Breast epithelium (tissue), 4 donors: ENCODE measurements at places on chromosomes 1 and 21.

- H3K4me3 ChIP-seq, result no peak overlapping the region
- H3K36me3 ChIP-seq, result no peaks in the 10 kb centered on the region
- no peaks in the 10 kb centered on the region for H3K27me3 ChIP-seq
- no peak overlapping the region for H3K27ac ChIP-seq
- H3K4me1 ChIP-seq, result no peaks in the 10 kb centered on the region
Observed at GRCh38 chr1:219812086-219812485, 116.3 kb downstream of the SLC30A10 start.

- H3K4me1 ChIP-seq, result no peaks in the 10 kb centered on the region
- H3K27ac ChIP-seq, result no peak overlapping the region
- no peaks in the 10 kb centered on the region for H3K27me3 ChIP-seq
- no peaks in the 10 kb centered on the region for H3K36me3 ChIP-seq
- no peak overlapping the region for H3K4me3 ChIP-seq
Observed at GRCh38 chr1:28322194-28322593, 6.6 kb upstream of the MED18 start.

DNA sequence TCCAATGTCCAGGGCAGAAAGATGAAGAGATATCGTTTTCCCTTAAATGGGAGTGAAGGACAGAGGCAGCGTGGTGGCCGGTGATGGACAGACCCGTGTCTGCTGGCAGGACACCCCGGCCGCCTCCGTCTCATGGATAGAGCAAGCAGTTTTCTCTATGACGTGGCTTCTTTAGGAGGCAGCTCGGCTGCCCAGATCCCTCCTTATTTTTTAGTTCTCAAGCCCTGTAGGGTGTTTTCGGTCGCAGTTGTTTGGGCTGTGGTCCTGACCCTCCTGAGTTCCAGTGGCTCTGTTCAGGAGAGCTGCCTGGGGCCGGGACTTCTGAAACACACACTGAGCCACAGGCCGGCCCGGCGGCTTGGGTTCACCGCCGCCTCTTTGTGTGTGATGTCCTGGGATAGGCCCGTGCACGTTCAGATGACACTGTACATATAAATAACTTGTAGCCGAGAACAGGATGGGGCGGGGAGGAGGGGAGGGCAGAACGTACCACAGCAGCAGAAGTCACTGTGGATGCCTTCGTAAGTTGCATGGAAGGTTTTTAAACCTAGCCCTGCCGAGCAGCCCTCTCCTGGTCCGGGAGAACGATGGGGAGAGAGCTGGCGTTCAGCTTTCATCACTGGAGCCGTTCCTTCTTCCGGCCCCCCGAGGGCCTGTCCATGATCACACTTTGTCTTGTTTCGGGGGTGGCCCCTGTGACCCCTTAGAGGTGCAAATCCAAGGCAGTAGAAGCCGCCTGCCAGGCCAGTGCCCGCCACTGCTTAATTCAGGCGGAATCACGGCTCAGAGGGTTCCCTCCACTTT is 65.2 kb downstream of the SIK1 start:
- peaks cover 3% of the 10 kb centered on the region for H3K27me3 ChIP-seq
- peaks cover 4% of the 10 kb centered on the region for H3K4me1 ChIP-seq
- H3K36me3 ChIP-seq, result no peaks in the 10 kb centered on the region

GRCh38 chr1:35243691-35244090 is 24.8 kb upstream of the ZMYM4 start:
- DNase-seq, result no peak
- H3K36me3 ChIP-seq, result no peaks in the 10 kb centered on the region
- H3K4me3 ChIP-seq, result no peak overlapping the region
- H3K27me3 ChIP-seq, result no peaks in the 10 kb centered on the region
- H3K27ac ChIP-seq, result no peak overlapping the region
- no peaks in the 10 kb centered on the region for H3K4me1 ChIP-seq

DNA sequence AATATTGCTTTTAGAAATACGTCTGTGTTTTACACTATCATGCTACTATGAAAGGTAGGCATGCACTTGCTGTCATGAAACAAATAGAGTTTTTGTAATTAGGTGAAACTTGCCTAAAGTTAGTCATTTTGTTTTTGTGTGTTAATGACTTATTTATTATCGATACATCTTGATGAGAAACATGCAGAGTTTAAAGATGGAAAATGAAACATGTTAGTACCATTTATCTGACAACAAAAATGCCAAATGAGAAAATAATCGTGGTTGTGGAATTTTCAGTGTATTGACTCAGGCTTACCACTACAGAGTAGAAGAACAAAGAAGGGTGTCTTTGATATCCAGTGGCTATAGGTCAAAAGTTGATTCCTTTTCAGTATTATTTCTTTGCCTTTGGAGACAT is 105.5 kb downstream of the NCAM2 start:
- H3K4me3 ChIP-seq, result no peak overlapping the region
- no peak overlapping the region for H3K27ac ChIP-seq
- H3K36me3 ChIP-seq, result no peaks in the 10 kb centered on the region
- no peaks in the 10 kb centered on the region for H3K4me1 ChIP-seq

GRCh38 chr1:193525917-193526710 is 339.7 kb upstream of the B3GALT2 start:
- H3K4me1 ChIP-seq, result no peaks in the 10 kb centered on the region
- no peaks in the 10 kb centered on the region for H3K36me3 ChIP-seq
- no peak for DNase-seq
- H3K4me3 ChIP-seq, result no peak overlapping the region
- no peak overlapping the region for H3K27ac ChIP-seq
- no peaks in the 10 kb centered on the region for H3K27me3 ChIP-seq

GRCh38 chr21:40294345-40294744 is 427.1 kb downstream of the PCP4 start:
- no peaks in the 10 kb centered on the region for H3K4me1 ChIP-seq
- no peak overlapping the region for H3K27ac ChIP-seq
- no peaks in the 10 kb centered on the region for H3K27me3 ChIP-seq
- no peak overlapping the region for H3K4me3 ChIP-seq

GRCh38 chr21:30714946-30715345 is 3.6 kb downstream of the KRTAP21-3 start:
- no peaks in the 10 kb centered on the region for H3K4me1 ChIP-seq
- H3K27ac ChIP-seq, result no peak overlapping the region
- H3K36me3 ChIP-seq, result no peaks in the 10 kb centered on the region
- H3K27me3 ChIP-seq, result no peaks in the 10 kb centered on the region
- DNase-seq, result no peak

DNA sequence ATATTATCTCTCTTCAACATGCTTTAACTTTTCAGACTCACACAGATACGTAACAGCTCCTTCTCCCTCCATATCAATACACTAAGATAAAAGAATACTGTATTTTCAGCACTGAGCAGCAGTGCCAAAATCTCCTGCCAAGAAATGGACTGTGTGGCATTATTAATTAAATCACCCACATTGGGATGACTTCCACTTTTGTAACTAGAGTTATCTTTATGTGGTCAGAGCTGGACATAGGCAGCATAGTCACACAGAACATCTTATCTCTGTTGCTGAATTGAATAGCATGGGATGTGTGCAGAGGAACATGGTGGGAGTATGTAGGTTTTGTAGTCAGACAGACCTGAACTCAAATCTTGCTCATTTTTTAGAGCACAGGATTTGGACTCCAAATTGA is 41.4 kb upstream of the CACYBP start:
- no peaks in the 10 kb centered on the region for H3K36me3 ChIP-seq
- H3K4me3 ChIP-seq, result no peak overlapping the region
- H3K27ac ChIP-seq, result no peak overlapping the region
- no peaks in the 10 kb centered on the region for H3K27me3 ChIP-seq
- no peaks in the 10 kb centered on the region for H3K4me1 ChIP-seq
- DNase-seq, result no peak

DNA sequence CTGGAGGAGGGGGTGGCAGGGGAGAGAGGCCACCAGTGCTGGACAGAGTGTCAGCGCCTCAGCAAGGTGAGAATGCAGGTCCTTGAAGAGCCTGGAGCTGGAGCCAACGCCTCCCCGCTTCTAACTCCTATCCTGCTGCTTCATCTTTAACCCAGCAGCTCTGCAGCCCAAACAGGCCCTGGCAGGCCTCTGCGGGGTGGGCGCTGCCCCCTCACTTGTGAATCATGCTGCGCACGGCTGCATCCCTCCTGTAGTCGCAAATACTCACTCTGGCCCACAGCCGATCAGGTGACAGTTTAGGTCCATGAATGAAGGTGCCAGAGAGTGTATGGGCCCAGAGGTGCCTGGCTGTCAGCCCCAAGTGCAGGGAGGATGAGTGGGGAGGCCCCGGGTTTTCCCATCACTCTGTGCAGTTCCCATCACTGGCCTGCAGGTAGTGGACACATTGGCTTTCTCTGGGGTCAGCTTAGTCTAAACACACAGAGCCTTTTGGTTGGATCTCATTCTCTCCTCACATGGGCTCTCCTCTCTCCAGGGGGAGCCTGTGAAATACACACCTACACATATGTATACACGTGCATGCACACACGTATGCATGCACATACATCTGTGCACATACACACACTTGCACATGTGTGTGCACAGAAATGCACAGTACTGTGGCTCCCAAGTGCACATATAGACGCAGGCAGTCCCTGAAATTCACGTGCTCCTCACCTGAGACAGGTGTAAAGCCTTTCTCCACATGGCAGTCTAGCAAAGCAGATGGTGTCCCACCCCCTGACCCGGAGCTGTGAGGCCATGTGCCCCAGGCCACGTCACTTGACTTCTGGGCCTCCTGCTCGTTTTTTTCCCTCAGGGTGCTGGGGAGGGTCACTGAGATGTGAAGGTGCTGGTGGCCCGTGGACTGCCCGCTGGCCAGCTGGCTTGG is 52.0 kb downstream of the TRIM11 start:
- no peaks in the 10 kb centered on the region for H3K27me3 ChIP-seq
- H3K36me3 ChIP-seq, result no peaks in the 10 kb centered on the region
- no peak overlapping the region for H3K4me3 ChIP-seq

DNA sequence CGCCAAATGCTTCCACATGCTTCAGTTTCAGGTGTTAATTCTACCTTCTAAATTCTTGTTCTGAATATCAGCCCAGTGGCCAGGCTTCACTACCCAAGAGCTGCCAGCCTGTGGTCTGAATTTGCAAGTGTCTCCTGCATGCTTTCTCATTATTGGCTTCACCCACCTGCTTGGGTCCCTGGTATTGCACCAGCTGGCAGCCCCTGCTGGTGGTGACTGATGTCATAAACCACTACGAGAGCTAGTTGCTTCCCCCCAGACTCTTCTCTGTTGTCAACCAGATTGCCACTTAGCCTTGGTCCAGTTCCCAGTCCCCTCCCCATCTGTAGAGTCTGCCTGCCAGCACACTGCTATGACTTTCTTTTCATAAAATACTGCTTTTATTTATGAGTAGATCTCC is 197.7 kb upstream of the DUSP10 start:
- no peaks in the 10 kb centered on the region for H3K4me1 ChIP-seq
- H3K36me3 ChIP-seq, result no peaks in the 10 kb centered on the region
- no peak overlapping the region for H3K27ac ChIP-seq
- DNase-seq, result no peak
- no peaks in the 10 kb centered on the region for H3K27me3 ChIP-seq
- H3K4me3 ChIP-seq, result no peak overlapping the region

GRCh38 chr1:217274416-217274815 is 356.5 kb downstream of the GPATCH2 start:
- no peaks in the 10 kb centered on the region for H3K36me3 ChIP-seq
- H3K4me1 ChIP-seq, result no peaks in the 10 kb centered on the region
